Activated naive CD4-positive, alpha-beta T cell treated with anti-CD3 and anti-CD28 coated beads, Interleukin-2, amount 50 U/mL, for 16 hours (primary cell): ENCODE measurements at places on chromosomes 7 and 10.

GRCh38 chr7:157503229-157503628, 166.4 kb downstream of the DNAJB6 start:
- DNase-seq: no peak

DNA sequence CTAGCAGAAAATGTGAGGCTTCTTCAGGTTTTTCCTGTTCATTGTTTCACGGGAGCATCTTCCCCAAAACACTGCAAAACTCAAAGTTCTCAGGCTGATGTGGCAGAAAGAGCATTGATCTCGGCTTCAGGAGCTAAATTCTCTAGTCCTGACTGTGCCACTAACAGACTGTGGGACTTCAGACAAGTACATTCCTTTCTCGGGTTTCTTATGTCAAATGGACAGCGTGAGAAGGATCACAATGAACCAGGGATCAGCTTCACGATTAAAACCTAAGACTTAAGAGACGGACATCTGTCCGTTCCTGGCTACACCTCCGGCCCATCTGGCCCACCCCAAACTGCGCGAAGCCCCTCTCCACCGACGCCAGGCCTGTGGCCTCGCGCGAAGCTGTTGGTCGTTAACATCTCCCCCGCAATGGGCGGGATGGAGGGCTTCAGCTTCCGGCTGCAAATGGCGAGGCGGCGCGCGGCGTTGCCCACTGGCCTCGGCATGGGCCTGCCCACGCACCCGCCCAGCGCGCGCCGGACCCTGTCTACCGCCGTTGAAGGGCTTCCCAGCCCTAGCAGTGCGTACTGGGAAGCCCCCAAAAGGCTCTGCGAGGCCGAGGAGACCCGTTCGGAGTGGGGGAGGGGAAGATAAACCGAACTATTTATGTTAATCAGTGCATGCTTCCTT, 549 bp upstream of the DDX50 start:
- DNase-seq: no peak

DNA sequence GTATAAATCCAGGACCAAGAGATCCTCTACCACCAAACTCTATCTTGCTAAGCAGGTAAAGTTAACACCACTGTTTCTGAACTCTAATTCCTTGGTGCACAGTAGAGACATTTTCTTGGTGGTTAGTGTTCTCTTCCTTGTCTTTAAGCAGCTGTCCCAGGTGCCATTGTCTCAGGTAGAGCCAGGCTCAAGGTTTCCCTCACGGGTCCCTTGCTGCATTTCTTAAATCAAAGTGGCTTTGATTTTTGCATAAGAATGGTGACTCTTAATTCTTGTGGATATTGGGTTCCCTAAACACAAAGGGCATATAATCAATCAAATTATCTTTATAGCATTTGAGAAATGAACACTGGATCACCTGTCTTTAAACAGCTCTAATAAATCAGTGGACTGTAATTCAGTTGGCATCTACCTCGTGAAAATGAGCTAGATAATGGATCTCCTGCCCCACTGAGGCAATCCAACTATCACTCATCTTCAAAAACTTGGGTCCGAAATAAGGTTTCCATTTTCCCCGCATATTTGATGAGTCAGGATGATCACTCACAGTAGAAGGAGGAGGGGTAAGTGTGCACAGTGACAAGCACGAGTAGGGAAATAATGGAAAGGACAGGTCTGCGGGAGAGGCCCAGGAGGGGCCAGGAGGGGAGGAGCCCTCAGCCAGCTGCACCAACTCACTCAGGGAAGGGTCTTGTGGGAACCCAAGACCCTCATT, 2.4 kb downstream of the ABCC2 start:
- DNase-seq: no peak

DNA sequence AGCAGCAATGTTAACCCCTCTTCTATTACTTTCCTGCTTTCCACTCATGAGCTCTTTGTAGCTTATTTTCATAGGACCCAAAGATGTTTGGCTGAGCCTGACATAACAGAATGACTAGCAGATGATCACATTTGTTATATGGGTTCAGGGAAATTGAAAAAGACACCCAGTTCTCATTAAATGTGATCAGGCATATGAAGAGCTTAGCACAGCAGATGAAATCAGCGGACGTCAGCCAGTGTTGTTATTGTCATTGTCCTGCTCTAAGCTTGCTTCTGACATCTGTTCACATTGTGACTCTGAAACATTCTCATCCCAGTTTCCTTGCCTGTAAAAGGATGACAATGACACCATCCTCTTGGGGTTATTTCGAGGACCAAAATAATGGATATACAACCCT, 43.5 kb downstream of the FAM241B start:
- DNase-seq: no peak

- no peak for DNase-seq
Observed at GRCh38 chr10:12355384-12355783, 6.0 kb downstream of the CAMK1D start.

DNA sequence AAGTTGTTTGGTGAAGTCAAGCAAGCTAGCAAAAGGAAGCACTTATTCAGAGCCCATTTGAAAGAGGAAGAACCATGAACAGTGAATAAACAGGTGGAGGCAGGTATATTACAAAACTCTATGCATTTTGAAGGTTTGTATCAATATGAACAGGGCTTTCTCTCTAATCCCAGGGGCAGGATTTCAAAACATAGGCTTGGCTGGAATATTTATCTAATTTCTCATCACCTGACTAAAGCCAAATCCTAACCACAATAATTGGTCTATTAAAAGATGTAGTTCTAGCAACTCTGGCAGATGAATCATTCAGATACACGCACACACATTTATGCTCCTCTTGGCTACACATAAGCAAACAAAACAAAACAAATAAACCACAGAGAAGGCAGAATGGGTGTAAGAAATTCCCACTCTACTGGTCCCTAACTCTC, 554.4 kb downstream of the INHBA start:
- no peak for DNase-seq

DNA sequence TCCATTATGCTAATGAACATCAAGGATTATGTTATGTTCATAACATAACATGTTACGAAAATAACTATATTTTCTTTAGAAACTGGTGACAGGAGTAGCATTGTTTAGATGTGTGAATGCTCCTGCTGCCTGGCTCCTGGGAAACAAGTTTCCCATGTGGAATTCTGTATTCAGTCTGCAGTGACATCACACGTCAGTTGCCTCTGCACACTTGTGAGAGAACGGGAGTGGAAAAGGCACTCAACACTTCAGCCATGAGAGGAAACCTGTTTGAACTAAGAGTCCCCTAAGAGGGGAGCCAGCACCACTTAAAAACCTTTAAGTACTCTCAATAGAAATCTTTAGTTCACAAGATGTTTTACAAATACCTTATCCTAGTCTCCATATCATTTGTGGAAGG, 140.3 kb upstream of the FAM20C start:
- DNase-seq: no peak

- no peak for DNase-seq
Observed at GRCh38 chr7:129824291-129825208, 128.2 kb downstream of the UBE2H start.

DNA sequence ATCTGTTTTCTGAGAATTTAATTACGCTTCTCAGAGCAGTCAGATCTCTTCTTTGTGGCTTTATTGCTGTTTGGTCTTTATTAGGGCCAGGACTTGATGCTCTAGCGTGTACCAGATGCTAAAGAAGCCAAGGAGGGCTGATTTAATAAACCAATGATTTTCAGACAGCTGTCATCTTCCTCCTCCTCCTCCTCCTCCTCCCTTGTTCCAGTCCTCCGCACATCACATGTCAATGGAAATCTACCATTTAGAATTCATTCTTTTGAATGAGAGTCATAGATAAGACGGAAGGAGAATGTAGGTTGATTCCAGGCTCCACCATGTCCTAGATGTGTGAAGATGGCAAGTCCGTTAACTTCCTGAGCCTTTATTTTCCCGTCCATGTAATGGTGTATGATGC, 156.3 kb downstream of the CAMK1D start:
- no peak for DNase-seq

DNA sequence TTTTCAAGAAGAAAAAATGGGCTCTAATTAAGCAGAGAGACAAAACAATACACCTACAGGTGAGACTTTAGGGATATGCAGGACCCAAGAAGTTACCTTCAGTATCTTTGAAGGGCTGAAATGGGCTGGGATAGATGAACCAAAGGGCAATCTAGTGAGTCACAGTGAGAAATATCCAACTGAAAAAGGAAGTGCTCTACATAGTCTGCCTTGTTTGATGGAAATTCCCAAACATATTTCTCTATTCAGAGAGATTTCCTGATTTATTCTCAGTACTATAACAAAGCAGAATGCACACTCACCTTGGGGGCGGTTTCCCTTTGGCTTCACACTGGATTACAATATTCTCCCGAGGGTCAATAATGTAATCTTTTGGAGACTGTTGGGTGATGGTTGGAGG, 104.1 kb upstream of the LAMB4 start:
- no peak for DNase-seq

GRCh38 chr7:4479367-4480039, 202.6 kb upstream of the FOXK1 start:
- DNase-seq: no peak
